Left kidney (tissue), 8 donors: ENCODE measurements at places on chromosomes 1 and 21. TPM values are rescaled to one million over a fixed set of nuclear protein-coding genes. Genes with fewer than 3 reads are reported as not detected.

CRNN gene
- polyA plus RNA-seq = not detected

GRCh38 chr1:90384193-90384592 is 332.9 kb downstream of the BARHL2 start:
- no peak for DNase-seq

L1TD1 gene
- 5.2 TPM for polyA plus RNA-seq

DNA sequence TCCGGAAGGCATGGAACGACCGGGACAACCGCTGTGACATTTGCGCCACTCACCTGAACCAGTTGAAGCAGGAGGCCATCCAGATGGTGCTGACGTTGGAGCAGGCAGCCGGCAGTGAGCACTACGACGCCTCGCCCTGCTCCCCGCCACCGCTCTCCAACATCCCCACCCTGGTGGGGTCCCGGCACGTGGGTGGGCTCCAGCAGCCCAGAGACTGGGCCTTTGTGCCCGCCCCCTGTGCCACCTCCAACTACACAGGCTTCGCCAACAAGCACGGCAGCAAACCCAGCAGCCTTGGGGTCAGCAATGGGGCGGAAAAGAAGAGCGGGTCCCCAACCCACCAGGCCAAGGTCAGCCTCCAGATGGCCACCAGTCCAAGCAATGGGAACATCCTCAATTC is 212.1 kb downstream of the KIF26B start:
- no peak for DNase-seq

GRCh38 chr1:169142129-169142528 is 35.6 kb downstream of the ATP1B1 start:
- no peak for DNase-seq

PIGR gene
- 1.6 TPM for polyA plus RNA-seq

TSPEAR gene
- polyA plus RNA-seq = 0.96 TPM
